ENCODE measurements at places on chromosomes 12 and 14.

DNA sequence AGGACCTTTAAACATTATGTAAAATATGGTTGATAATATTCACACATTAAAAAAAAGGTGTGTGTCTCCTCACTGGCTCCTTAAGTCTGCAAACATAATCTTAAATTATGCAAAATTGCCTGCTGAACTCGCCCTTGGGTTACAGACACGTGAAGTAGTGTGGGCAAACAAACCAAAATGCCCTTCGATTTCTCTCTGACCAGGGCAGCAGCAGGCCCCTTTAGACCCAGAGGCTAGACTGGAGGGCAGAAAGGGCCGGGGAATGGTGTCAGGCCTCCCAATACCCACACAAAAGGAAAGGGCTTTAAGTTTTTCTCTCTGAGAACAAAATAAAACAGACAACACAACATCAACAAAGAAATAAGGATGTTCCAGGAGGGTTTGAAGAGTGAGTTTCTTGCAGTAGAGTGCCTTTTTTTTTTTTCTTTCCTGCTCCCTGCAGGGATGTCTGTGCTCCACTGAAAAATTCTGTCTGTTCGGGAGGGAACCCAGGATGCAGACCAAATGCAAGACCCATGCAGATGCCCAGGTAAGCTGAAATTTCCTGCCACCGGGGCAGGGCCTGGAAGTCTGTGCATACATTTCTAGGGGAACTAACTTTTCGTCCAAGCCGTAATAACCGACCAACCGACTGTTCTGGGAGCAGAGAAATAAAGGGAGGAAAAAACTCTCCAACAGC is 1.7 kb downstream of the TBX3 start:
- DNase-seq = no peak

GRCh38 chr12:29609431-29610215 is 112.1 kb upstream of the OVCH1 start:
- no peak for DNase-seq

GRCh38 chr14:49221316-49221715 is 364.9 kb downstream of the RPS29 start:
- no peak for DNase-seq

DNA sequence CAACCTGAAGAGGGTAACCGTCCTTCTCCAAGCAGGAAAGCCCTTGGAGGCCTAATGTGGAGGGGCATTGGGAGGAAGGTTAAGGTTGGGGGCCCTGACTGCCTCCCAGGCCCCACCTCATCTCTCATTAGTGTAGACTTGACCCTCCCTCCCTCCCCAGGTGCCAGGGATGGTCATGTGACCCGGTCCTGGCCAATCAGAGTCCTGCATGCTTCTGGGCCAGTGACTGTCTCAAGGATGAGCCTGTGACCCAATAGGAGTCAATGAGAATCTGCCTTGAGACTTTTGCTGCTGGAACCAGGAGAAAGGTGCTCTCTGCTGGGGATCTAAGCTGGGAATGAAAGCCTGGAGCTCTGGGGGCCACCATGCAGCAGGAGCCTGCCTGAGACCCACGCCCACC is 70.8 kb downstream of the NCOR2 start:
- DNase-seq = no peak

- no peak for DNase-seq
These were observed 251.6 kb downstream of the PHLDA1 start for GRCh38 chr12:75779891-75780496.

DNA sequence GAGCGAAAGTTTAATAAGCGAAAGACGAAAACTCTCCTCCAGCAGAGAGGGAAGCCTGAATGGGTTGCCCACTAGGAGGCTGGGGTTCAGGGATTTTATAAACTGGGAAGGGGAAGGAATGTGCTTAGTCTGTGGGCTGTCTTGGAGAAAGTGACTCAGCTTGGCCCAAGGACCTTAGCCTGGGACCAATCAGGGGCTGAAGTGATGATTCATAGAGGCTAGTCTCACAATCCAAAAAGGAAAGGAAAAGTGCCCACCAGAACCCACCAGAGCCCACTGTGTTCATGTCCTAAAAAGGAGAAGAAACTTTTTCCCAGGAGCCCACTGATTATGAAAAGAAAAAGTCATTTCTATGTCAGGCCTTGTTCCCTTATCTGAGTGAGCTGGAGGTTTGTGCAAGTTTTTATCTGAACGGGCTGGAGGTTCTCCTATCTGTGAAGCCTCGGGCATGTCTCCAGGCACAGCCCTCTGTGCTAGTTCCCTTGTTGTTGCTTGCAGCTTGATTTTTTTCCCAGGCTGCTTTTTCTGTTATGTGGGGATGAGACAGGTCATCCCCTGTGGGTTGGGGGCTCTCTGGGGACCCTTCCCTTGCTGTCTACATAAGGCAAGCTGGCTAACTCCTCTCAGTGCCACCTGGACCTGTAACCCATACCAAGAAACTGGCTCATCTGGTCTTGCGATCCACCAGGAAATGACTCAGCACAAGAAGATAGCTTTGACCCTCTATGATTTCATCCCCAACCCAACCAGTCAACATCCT is 8.3 kb upstream of the GOLGA5 start:
- DNase-seq = no peak

- DNase-seq = no peak
These were observed 562 bp downstream of the ZFYVE1 start for GRCh38 chr14:73026243-73026844.

DNA sequence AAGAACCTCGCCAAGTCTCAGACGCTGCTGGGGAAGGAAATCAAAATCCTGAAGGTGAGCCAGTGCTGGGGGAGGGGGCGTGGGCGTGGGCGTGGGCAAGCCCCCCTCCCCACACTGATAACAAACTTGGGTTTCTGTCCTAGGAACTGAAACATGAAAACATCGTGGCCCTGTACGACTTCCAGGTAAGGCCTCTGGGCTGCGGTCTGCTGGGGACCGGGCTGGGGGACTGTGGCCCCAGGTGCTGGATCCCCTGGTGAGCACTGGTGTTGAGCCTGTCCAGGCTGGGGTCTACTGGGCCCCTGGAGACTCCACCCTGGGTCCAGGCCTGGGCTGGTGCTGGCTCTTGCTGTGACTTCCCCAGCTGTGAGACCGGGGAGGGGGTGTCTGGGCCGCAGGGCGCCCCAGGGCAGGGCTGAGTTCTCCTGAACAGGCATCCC is 1.2 kb downstream of the ULK1 start:
- no peak for DNase-seq

DNA sequence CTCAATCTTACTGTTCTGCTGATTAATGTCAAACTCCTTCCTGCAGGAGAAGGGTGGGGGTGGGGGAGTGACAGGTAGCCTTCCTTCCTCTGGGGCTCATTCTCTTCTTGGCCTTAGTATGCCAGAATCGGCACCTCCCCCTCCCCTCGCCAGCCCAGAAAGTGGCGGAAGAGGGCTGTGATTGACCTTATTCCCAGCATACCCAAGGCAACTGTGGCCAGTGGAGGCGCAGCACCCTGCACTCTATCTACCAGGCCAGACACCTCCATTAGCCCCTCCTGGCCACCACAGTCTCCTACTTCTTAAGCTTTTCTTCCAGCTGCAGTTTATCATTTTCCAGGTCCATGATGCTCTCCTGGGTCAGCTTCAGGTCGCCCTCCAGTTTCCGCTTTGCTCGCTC is 15.5 kb downstream of the MYH6 start:
- DNase-seq = no peak

DNA sequence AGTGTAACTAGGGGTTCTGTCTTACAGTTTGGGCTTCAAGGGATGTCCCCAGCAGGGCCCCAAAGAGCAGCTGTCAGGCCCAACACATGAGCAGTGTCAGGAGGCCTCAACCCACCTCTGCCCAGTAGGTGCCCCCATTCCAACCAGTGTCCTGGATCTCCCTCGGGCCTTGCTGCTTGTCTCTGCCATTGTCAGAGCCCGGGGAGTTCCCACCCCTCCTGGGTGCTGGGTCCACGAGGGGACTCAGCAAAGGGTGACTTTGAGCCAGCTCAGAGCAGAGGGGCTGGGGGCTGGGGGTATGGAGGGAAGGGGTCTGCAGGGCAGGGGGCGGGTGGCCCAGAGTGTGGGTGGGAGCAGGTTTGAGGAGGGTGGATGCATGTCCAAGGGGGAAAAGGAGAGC is 18.0 kb upstream of the BEGAIN start:
- no peak for DNase-seq

- no peak for DNase-seq
These were observed 429.0 kb upstream of the FBXO33 start for GRCh38 chr14:39861229-39861600.

DNA sequence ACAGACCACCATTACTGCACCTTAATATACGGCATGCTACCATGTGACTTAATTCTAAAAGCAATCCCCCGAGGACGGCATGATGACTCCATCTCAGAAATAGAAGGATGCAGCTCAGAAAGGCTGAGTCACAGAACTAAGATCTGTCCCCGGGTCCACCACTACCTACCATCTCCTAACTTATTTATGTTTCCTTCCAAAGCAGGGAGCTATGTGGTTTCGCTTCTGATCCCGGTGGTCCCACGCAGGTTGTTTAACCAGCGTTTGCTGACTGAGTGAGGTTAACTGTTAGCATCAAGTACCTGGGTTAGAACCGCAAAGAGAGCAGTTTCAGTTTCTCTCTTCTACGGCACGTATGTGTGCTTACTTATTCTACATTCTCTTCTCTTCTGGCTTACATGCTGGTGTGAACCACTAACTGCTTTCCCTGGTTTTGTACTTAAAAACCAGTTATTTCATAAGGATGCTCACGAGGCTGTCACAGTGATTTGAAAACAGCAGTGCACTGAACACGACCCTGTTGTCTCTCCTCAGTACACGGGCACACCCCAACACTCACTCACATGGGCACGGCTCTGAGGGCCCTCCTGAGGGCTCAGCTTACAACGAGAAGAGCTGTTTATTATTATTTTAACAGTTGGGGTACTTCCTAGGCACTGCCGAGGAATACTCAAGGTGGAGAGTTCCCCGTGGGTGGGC is 66.7 kb downstream of the CCDC88C start:
- DNase-seq = no peak

DNA sequence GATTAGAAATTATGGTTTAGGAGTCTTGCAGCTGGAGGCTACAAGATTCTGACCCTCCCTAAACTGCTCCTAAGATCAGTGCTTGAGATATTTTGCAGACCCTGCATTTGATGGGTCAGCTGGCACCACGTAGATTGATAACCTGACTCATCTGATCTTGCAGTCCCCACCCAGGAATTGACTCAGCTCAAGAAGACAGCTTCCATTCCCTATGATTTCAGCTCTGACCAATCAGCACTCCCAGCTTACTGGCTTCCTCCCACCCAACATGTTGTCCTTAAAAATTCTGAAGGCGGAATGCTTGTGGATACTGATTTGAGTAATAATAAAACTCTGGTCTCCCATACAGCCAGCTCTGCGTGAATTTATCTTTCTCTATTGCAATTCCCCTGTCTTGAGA is 23.2 kb upstream of the MTHFD1 start:
- DNase-seq = no peak

- DNase-seq = no peak
These were observed 60.1 kb downstream of the TSPAN9 start for GRCh38 chr12:3137268-3137781.

- DNase-seq = no peak
These were observed 264.6 kb upstream of the DAAM1 start for GRCh38 chr14:58923751-58924405.

DNA sequence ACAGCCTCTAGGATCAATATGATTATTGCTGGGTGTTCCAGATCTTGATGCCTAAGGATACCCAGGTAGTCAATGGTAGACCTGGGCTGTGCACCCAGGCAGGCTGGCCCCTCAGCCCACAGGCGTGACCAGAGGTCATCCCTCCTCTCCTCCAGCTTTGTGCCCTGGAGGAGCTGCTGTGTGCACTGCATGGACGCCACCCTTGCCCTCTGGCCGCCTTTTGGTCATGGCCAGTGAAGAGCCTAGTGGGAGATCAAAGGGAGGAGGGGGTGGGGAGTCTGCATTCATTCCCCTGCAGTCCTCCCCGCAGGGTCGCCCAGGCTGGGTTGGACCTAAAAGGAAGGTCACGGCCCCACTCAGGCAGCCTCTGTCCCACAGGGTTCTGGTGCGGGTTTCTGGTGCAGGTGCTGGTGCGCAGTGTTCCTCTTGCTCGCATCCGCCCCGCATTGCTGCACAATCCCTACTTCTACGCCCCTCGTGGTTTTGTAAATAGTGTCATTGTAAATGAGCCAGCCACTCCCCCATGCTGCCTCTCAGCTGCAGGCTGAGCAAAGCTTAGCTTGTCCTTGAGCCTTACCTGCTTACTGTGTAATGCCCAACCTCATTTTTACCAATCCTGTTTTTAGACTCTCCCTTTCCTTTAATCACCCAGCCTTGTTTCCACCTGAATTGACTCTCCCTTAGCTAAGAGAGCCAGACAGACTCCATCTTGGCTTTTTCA is 55.3 kb downstream of the PSMA6 start:
- no peak for DNase-seq

GRCh38 chr12:49866859-49867569 is 24.1 kb upstream of the BCDIN3D start:
- peak; percentile 57 for DNase-seq

GRCh38 chr14:104085032-104085888 is at the start of gene ASPG:
Gene ASPG (plus strand): TSS chr14:104085700. CDS start chr14:104085771, 71 bp downstream.
- DNase-seq = no peak

DNA sequence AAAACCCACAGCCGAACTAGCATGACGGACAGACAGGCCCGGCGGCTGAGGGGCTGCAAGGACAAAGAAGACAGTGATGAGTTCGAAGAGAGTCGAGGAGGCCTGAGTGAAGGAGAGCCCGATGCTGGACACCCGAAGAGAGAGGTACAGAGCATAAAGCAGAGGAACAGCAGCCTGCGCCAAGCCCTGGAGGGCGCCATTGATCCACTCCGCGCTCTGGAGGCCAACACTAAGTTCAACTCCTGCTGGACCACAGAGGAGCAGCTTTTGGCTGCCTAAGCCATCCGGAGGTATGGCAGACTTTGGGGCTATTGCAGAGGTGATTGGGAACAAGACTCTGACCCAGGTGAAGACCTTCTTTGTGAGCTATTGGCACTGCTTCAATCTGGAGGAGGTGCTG is 7.8 kb upstream of the PLXNC1 start:
- DNase-seq = peak; percentile 27

DNA sequence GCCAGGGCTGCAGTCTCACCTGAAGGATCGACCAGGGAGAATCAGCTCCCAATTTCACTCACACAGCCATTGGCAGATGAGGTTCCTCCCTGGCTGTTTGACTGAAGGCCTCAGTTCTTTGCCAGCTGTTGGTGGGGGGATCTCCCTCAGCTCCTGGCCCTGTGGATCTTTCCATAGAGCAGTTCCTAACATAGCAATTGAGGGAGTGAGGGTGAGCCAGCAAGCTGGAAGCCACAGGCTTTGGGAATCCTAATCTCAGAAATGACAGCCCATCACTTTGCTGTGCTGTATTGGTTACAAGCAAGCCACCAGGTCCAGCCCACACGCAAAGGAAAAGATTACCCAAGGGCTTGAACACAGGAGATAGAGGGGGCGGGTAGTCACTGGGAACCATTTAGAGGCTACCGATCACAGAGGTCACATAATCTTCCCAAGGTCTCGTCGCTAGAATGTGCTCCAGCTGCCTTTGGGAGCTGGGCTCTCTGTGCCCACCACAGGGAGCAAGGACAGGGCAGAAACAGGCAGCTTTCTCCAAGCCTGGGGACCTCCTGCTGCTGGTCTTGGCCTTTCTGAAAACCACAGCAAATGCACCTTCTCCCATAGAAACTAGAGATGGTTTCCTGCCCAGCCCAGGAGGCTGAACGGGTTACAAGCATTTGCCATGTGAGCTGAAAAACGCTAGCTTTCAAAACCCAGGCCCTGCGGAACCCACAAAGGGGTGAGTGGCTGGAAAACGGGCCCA is 4.6 kb upstream of the OTUB2 start:
- no peak for DNase-seq

- DNase-seq = no peak
These were observed 58.9 kb downstream of the DIO3 start for GRCh38 chr14:101620031-101620788.

- DNase-seq = no peak
These were observed 3.3 kb upstream of the KRT79 start for GRCh38 chr12:52837413-52837741.
